ENCODE measurements at places on chromosomes 7 and 10. TPM values are rescaled to one million over a fixed set of nuclear protein-coding genes. Genes with fewer than 3 reads are reported as not detected.
A peak's percentile ranks its signal among the peaks of the same experiment; 100 is the strongest.

DNA sequence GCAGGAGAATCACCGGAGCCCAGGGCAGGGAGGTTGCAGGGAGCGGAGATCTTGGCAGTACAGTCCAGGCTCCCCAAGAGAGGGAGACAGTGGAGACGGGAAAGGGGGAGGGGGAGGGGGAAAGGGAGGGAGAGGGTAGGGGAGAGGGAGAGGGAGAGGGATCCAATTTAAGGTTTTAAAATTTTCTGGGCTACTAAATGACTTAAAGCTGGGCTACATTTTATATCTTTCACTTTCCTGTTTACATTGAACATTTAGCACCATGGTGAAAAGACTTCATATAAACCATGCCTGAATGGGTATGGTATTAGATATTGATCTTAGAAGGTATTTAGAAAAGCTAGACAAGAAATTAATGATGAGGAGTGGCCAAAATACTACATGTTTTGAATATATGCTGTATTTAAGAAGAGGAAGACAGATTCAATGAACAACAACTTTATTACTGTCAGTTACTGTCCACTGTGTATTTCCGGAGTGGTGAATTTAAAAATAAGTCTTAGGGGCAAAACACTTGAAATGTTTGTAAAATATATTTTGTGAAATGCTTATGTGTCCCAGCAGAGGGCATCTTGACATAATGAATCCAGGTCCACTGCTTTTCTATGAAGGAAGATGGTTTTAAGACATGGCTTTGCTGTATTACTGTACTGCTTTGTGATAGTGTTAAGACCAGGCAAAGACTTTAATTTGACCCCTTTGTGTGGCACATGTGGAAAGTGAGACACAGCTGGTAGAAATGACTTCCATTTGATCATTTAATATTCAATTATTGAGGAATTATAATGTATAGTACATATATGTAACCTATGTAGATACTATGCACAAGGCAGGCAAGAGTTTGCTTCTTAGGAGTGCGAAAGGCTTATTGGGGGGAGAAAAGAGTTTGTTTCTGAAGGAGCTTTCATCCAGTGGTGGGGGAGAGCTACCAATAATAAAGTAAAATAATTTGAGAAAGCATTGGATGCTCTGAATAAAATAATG, 52.8 kb downstream of the NRF1 start:
- no peaks in the 10 kb centered on the region for H3K36me3 ChIP-seq
- H3K4me3 ChIP-seq = 0 out of 2 replicates have a peak overlapping the region, but pooled peaks have one; percentile 7
- H3K27ac ChIP-seq = peak overlapping the region; percentile 54
- H3K27me3 ChIP-seq = no peaks in the 10 kb centered on the region
- peaks cover 16% of the 10 kb centered on the region for H3K4me1 ChIP-seq

- H3K4me3 ChIP-seq = no peak overlapping the region
- no peak overlapping the region for H3K27ac ChIP-seq
- no peaks in the 10 kb centered on the region for H3K27me3 ChIP-seq
- H3K36me3 ChIP-seq = no peaks in the 10 kb centered on the region
- DNase-seq = no peak
These were observed 85.3 kb downstream of the AGMO start for GRCh38 chr7:15476531-15476918.

GRCh38 chr7:98168181-98168903, 42.9 kb upstream of the BHLHA15 start:
- H3K27me3 ChIP-seq = no peaks in the 10 kb centered on the region
- H3K27ac ChIP-seq = no peak overlapping the region
- H3K36me3 ChIP-seq = 0 out of 2 replicates have a peak, but pooled peaks cover 5% of the 10 kb centered on the region

DNA sequence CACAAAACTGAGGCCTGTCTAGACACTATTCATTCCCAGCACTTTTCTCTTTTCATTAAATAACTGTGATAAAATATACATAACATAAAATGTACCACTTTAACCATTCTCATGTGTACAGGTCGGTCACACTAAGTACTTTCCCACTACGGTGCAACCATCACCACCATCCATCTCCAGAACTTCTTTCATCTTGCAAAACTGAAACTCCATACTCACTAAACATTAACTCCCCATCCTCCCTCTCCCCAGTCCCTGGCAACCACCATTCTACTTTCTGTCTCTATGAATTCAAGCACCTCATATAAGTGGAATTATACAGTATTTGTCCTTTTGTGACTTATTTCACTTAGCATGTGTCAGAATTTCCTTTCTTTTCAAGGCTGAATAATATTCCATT, 53.0 kb downstream of the ARHGAP12 start:
- H3K27me3 ChIP-seq = no peaks in the 10 kb centered on the region
- H3K4me3 ChIP-seq = no peak overlapping the region
- peaks cover 56% of the 10 kb centered on the region for H3K4me1 ChIP-seq
- H3K27ac ChIP-seq = peak overlapping the region; percentile 50

GRCh38 chr7:341841-342638, 52.1 kb downstream of the FOXL3 start:
- DNase-seq = no peak
- no peak overlapping the region for H3K27ac ChIP-seq
- H3K36me3 ChIP-seq = no peaks in the 10 kb centered on the region
- H3K27me3 ChIP-seq = no peaks in the 10 kb centered on the region
- H3K4me3 ChIP-seq = no peak overlapping the region

WNT2 gene
- total RNA-seq = 0.12 TPM

FXYD4 gene
- 0.71 TPM for total RNA-seq

MEST gene
- 49.5 TPM for total RNA-seq

DNA sequence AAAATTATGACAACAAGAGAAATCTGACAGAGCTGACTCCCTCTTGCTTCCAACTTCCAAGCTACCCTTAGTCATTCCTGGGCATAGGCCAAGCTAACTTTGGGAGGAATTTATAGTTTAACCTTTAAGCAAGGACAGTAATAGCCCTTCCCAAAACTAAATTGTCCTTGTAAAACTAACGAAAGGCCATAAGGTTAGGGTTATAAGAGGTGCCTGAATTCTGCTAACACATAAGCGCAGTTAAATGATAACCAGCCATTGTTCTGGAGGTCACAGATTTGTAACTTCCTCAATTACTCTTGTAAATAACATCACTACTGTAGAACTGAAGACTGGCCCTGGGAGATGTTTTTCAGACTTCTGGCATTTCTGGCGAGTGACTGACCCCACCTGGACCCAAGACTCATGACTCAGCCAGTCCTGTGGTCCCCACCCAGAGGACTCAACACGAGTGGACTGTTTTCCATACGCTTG, 481.2 kb downstream of the KCNMA1 start:
- H3K27ac ChIP-seq = no peak overlapping the region
- no peak for DNase-seq
- H3K4me3 ChIP-seq = no peak overlapping the region
- peaks cover 17% of the 10 kb centered on the region for H3K27me3 ChIP-seq
- H3K36me3 ChIP-seq = no peaks in the 10 kb centered on the region

LRMDA gene
- 4.8 TPM for total RNA-seq

DNA sequence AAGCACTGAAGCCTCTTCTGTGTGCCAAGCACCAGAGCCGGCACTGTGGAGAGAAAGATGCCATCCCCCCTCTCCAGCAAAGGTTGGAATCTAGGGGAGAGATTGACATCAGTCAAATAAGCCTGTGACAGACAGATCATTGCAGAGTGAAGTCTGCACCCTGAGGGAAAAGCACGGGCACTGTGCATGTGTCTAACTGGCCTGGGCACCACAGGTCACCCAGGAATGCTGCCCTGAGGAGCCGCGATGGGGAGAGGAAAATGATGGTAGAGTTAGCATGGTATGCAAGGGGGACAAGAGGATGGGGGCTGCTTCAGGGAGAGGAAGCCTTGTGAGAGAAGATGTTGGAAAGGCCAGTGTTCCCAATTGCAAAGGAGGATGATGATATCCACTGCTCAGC, 261.0 kb downstream of the GRID1 start:
- H3K4me3 ChIP-seq = no peak overlapping the region
- H3K36me3 ChIP-seq = no peaks in the 10 kb centered on the region
- H3K4me1 ChIP-seq = no peaks in the 10 kb centered on the region
- no peaks in the 10 kb centered on the region for H3K27me3 ChIP-seq
- DNase-seq = no peak

DNA sequence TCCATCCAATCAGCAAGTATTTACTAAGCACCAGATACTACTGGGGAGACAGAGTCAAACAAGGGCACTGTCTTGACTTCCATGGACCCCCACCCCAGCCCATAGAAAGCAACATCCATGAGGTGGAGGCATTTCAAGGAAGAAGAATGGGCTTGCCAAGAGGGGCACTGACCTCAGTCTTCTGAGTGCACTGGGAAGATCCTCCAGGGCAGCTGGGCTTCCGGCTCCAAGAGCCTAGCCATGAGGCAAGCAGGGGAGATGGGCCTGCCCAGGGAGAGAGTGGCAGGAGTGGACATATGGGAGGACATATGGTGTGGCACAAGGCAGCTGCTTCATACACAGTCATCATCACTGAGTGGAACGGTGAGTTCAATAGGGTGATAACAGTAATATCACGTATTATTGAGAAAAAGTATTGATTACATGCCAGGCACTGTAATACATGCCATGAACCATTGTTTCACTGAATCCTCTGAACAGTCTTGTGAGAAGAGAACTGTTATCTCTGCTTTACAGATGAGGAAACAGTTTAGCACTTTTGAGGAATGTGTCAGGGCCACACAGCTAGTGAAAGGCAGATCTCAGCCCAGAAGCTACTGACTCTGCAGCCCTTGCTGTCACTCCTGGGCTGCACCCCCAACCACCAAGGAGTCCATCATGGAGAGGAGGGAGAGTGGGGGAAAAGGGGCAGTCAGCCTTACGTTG, 331.7 kb upstream of the ZMIZ1 start:
- no peak for DNase-seq
- peaks cover 56% of the 10 kb centered on the region for H3K27me3 ChIP-seq
- no peaks in the 10 kb centered on the region for H3K4me1 ChIP-seq
- no peaks in the 10 kb centered on the region for H3K36me3 ChIP-seq
- no peak overlapping the region for H3K27ac ChIP-seq

ALOX5 gene
- 6.1 TPM for total RNA-seq

OPN4 gene
- total RNA-seq = not detected

ABCB4 gene
- total RNA-seq = not detected

TCAF2 gene
- 1.3 TPM for total RNA-seq

GRCh38 chr7:73613954-73614735, 10.2 kb downstream of the MLXIPL start:
- H3K27me3 ChIP-seq = no peaks in the 10 kb centered on the region
- DNase-seq = no peak
- no peak overlapping the region for H3K27ac ChIP-seq
- H3K4me1 ChIP-seq = peaks cover 21% of the 10 kb centered on the region
- peaks cover 4% of the 10 kb centered on the region for H3K36me3 ChIP-seq
- H3K4me3 ChIP-seq = no peak overlapping the region

CYREN gene
- 54.5 TPM for total RNA-seq

DNA sequence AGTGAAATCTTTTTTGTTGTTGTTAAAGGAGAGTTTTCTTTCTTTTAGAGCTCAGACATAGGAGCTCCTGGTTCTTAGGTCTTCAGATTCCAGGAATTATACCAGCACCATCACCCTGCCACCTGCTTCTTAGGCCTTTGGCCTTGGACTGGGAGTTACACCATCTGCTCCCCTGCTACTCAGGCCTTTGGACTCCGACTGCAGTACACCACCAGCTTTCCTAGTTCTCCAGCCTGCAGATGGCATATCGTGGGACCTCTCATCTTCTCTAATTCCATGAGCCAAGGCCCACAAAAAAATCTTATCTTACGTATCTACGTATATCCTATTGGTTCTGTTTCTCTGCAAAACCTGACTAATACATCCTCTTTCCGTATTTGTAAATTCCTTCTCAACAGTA, 5.1 kb upstream of the TACC2 start:
- no peak overlapping the region for H3K4me3 ChIP-seq
- H3K4me1 ChIP-seq = peaks cover 23% of the 10 kb centered on the region
- DNase-seq = no peak
- no peaks in the 10 kb centered on the region for H3K36me3 ChIP-seq
- no peak overlapping the region for H3K27ac ChIP-seq

DNA sequence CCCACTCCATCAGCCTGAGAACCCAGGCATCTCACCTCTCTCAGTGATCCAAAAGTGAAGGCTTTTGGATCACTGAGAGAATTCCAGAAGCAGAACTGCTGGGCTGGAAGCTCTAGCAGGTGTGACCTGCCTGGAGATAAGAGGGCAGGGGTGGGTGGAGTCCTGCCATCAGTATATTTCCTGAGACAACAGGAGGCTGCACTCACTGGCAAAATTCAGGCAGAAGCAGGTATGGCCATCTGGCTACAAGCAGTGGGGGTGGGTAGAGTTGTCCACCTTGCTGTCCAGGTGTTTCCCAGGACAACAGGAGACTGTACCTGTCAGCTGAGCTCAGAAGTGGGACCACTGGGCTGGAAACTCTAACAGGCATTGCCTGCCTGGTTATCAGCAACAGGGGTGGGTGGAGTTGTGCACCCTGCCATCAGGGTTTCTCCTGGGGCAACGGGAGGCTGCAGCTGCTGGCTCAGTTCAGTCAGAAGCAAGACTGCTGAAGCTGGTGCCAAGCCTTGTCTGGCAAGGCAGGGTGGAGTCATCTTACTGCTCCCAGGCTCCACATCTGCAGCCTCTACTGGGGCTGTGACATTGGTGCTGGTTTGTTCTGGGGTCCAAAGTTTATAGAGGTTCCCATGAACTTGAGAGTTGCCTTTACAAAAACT, 47.2 kb upstream of the SFTPD start:
- H3K4me1 ChIP-seq = no peaks in the 10 kb centered on the region
- H3K36me3 ChIP-seq = no peaks in the 10 kb centered on the region
- H3K27ac ChIP-seq = no peak overlapping the region
- no peak for DNase-seq
- no peaks in the 10 kb centered on the region for H3K27me3 ChIP-seq

GRCh38 chr10:49277973-49278372, 21.0 kb upstream of the C10orf71 start:
- H3K36me3 ChIP-seq = no peaks in the 10 kb centered on the region
- DNase-seq = no peak
- H3K27ac ChIP-seq = no peak overlapping the region
- H3K27me3 ChIP-seq = peaks cover 25% of the 10 kb centered on the region
- H3K4me3 ChIP-seq = no peak overlapping the region
- H3K4me1 ChIP-seq = no peaks in the 10 kb centered on the region

- no peak for DNase-seq
- no peaks in the 10 kb centered on the region for H3K36me3 ChIP-seq
- no peak overlapping the region for H3K27ac ChIP-seq
- H3K4me1 ChIP-seq = no peaks in the 10 kb centered on the region
These were observed 206.1 kb upstream of the NPSR1 start for GRCh38 chr7:34451923-34452322.

RSPH10B gene
- total RNA-seq = not detected

UNCX gene
- total RNA-seq = not detected

GRCh38 chr10:69057951-69058297, 30.0 kb upstream of the SRGN start:
- H3K36me3 ChIP-seq = no peaks in the 10 kb centered on the region
- H3K4me1 ChIP-seq = no peaks in the 10 kb centered on the region
- H3K27ac ChIP-seq = no peak overlapping the region
- no peak for DNase-seq
- no peaks in the 10 kb centered on the region for H3K27me3 ChIP-seq

GRCh38 chr7:138091032-138091431, 14.8 kb downstream of the AKR1D1 start:
- H3K27me3 ChIP-seq = no peaks in the 10 kb centered on the region
- no peak overlapping the region for H3K4me3 ChIP-seq
- H3K36me3 ChIP-seq = no peaks in the 10 kb centered on the region
- no peak overlapping the region for H3K27ac ChIP-seq
- H3K4me1 ChIP-seq = no peaks in the 10 kb centered on the region

Data from HCT116 (cell line).